Tibial nerve (tissue), 4 donors: ENCODE measurements at places on chromosomes 1 and 21.
A peak's percentile ranks its signal among the peaks of the same experiment; 100 is the strongest.

- no peak for DNase-seq
These were observed 221.1 kb downstream of the KIF26B start for GRCh38 chr1:245375789-245376460.

- DNase-seq, result no peak
These were observed 189.7 kb downstream of the SLC35F3 start for GRCh38 chr1:234094172-234094571.

DNA sequence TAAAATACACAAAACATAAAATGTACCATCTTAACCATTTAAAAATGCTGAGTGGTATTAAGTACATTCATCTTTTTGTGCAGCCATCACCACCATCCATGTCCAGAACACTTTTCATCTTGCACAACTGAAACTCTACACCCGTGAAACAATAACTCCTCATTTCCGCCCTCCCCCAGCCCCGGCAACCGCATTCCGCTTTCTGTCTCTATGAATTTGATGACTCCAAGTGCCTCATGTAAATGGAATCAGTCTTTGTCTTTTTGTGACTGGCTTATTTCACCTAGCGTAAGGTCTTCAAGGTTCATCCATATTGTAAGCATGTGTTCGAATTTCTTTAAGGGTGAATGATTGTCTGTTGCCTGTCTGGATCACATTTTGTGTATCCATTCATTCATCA is 37.2 kb downstream of the SCCPDH start:
- DNase-seq, result no peak

DNA sequence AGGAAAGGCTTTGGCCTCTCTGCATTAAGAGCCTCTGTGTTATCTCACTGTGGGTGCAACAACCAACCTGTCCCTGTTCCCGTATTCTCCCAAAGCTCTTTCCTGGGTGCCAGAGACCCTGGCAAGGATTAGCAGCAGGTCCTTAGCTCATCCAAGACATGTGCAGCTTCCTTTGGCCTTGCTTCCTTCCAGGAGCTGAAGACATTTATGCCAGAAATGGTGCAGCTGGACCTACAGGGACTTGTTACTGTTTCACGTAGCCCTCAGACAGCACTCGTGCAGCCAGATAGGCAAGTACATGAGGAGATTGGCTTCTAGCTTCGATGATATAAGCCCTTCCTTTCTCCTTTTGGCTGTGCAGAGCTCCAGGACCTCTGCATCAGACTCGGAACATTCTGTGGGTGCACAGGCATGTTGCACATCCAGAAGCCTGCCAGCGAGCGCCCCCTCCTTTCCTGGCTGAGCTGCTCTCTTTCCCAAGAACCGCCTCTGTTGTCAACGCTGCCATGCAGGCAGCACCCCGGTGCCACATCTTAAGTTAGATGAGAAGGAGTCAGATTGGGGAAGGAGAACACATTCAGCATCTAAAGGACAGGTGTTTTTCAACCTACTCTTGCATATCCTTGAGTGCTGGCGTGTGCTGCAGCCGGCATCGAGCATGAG is 284.5 kb upstream of the PLXNA2 start:
- DNase-seq, result no peak

DNA sequence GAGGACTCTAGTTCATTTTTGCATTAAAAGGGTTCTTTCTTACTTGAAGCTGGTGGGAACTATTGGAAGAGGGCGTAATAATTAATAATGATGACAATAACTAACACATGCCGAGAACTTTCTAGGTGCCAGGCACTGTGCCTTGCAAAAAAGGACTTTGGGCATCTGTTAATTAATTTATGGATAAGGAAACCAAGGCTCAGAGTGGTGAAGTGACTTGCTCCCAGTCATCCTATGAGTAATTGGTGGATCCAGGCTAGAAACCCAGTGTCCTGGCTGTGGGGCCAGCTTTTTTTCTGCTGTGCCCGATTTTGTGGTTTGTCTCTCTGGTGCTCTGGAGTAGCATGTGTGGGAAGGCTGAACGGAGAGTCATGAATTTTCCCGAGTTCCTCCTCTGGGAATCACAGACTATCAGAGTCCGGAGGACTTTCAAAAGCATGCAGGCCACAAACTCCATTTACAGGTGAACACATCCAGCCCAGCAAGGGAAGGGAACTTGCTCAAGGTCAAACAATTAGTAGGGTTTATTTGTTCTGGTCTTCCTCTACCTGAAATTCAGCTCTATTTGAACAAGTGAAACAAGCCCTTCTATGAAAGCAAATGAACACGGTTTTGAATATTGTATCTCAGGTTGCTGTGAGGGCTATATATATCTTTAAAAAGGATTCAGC is 23.4 kb downstream of the ROR1 start:
- DNase-seq, result no peak

DNA sequence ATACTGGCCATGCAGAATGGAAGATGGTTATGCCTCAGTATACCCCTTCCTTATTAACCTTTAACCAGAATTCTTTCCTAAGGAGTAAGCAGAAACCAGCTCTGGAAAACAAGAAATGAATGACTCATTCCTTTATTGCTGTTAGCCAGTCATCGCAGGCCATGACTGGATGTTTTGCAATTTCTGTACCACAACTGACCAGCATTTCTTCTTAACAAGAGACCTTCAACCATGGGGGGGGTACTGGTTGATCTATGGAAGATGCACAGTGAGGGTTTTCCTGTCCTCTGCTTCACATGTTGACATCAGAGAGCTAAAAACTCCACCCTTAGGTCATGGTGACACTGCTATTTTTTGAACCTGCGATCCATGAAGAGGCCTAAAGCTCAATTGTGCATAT is 28.0 kb upstream of the RNF2 start:
- DNase-seq, result no peak

- no peak for DNase-seq
These were observed 65.1 kb upstream of the ATP1B1 start for GRCh38 chr1:169041366-169041765.

- peak; percentile 28 for DNase-seq
These were observed 55.4 kb downstream of the EPRS1 start for GRCh38 chr1:219990782-219991510.

DNA sequence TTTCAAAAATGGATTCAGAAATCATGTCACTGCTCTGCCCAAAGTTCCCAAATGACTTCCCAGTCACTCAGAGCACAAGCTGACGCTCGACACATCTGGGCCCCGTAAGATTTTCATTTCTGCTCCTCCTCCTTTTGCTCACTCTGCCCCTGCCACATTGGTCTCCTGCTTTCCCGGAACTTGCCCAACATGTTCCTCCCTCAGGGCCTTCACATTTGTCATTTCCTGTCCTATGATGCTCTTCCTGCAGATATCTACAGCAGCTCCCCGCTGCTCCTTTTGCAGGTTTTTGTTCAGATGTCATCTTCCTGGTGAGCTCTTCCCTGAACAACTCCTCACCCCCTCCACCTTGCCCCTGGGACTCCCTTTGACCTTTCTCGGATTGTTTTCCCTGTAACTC is 58.5 kb upstream of the IVNS1ABP start:
- DNase-seq, result no peak

GRCh38 chr1:209675565-209676154 is 448 bp downstream of the G0S2 start:
- DNase-seq, result no peak

DNA sequence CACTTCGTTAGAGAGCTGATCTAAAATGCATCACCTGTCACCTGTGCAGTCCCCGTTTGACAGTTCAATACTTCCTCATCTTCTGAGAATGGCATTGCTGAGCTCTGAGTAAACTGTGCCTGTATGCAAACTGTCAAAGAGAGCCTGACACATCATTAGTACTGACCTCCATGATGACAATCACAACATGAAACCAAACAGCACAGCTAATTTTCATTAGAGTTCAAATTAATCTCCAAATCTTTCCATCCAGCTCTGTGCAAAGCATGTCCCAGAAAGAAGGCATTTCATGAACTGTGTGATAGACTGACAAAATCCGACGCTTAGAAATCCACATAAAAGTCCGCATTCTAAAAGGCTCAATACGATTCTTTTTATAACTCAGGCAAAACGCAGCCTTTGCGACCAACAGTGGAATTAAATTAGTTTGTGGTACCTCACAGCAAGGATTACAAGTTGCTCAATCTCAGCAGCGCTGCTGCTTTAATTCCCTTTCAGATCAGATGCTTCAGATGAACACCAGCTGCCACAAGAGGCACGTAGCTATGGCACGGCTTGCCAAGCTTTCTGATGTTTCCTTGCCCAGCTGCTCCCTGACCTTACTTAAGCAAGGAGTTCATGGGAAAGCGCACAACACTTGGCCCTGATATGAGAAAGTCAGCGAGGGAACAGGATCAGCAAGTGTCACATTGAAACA is 765.5 kb upstream of the PRMT6 start:
- no peak for DNase-seq

GRCh38 chr1:19700079-19700777 is 35.6 kb downstream of the HTR6 start:
- no peak for DNase-seq

DNA sequence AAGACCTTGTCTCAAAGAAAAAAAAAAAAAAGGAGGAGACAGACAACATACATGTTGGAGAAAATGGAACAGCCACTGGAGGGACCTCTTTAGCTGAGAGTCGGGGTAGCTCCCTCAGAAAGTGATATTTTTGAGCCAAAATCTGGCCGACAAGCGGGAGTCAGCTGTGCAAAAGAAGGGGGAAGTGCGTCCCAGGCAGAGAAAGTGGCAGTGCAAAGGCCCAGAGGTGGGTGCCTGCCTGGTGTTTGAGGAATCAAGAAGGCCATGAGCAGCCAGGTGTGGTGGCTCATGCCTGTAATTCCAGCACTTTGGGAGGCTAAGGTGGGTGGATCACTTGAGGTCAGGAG is 6.1 kb upstream of the CROCC start:
- no peak for DNase-seq

DNA sequence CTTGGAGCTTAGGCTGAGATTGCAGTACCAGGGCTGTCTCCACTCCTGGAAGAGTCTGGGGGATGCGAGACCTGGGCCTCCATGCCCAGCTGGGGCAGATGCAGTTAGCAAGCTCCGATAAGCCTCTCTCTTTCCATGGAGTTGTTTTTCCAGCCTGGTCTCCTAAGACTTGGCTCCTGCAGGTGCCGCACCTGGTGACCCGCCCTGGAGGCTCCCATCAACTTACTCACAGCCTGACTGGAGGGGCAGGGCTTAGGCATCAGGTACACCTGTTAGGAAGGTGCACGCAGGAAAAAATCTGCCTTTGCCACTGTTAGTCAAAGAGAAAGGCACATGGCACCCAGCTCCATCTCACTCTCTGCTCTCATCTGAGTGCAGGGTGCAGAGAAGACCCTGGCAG is 198.1 kb upstream of the TMEM51 start:
- no peak for DNase-seq

DNA sequence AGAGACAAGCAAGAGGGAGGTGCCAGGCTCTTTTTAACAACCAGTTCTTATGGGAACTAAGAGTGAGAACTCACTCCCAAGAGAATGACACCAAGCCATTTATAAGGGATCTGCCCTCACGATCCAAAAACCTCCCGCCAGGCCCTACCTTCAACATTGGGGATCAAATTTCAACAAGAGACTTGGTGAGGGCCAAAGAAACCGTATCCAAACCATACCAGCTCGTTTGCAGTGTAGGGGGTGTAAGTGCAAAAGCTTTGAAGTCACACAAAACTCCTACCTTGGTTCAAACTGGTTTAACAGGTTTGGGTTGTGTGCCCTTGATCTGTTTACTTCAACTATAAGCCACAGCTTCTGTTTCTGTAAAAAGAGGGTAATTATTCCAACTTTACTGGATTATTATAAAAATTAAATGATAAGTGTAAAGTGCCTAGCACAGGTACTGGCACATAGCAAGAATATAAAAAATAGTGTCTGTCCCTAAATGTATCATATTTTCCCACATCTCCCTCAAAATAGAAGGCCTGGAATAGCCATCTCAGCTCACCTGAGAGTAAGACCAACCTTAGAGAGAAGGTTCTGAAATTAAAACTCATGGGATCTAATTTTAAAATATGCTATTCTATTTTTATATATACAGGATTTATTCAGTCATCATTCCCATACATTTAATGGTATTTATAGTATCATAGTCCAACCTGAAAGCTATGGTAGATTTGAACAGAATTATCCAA is 7.0 kb upstream of the USP25 start:
- no peak for DNase-seq

DNA sequence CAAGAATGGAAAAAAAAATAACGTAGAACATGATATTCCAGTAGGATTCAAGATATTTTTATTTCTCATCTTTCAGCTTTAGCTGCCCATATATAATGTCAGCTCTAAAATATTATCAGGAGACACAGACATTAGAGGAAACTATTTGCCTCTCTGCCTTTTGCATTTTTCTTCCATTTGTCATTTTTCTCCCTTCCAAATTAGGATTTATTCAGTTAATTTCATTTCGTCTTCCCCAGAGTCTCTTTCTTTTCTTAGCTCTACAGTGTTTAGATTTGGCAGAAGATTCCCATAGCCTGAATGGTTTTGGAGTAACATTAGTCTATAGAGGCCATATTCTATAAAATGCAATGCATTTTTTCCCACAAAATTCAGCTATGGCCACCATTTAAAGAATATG is 5.1 kb upstream of the ENAH start:
- DNase-seq, result no peak

GRCh38 chr1:13828454-13829151 is 128.6 kb downstream of the PRDM2 start:
- DNase-seq, result no peak

- no peak for DNase-seq
These were observed 94.0 kb downstream of the CLIC6 start for GRCh38 chr21:34762786-34763185.

GRCh38 chr1:47808612-47809011 is 188.6 kb downstream of the TRABD2B start:
- no peak for DNase-seq

DNA sequence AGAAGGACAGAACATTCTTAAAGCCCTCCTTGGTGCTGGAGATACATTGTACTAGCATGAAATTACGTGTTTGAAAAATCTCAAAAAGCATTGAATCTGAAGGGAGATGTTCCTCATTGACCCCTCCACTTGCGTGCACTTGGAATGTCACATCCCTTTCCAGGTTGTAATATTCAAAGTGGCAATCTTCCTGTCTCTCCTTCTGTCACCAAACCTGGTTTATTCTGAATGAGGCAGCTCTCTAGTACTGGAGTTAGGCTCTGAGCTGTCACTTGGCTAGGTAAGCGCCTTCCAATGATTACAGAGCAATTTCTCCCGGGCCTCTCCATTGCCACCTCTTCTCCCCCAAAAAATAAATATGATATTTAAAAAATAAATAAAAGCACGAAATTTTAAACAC is 855 bp downstream of the DSCAM start:
- DNase-seq, result no peak

DNA sequence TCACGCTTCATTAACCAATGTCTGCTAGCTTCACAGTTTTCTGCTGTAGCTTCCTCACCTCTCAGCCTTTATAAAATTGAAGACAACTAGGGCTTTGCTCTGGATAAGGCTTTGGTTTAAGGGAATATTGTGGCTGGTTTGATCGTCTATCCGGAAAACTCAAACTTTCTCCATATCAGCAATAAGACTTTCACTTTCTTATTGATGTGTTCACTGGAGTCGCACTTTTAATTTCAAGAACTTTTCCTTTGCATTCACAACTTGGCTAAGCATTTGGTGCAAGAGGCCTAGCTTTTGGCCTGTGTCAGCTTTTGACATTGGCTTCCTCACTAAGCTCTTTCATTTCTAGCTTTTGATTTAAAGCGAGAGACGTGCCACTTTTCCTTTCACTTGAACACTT is 12.9 kb downstream of the COA6 start:
- DNase-seq, result no peak
